CD4-positive, alpha-beta T cell treated with Interleukin-4 for 1 hour (primary cell): ENCODE measurements at places on chromosomes 5 and 9.

- DNase-seq = peak; percentile 79
These were observed 12.4 kb downstream of the TNFAIP8 start for GRCh38 chr5:119368238-119368630.

DNA sequence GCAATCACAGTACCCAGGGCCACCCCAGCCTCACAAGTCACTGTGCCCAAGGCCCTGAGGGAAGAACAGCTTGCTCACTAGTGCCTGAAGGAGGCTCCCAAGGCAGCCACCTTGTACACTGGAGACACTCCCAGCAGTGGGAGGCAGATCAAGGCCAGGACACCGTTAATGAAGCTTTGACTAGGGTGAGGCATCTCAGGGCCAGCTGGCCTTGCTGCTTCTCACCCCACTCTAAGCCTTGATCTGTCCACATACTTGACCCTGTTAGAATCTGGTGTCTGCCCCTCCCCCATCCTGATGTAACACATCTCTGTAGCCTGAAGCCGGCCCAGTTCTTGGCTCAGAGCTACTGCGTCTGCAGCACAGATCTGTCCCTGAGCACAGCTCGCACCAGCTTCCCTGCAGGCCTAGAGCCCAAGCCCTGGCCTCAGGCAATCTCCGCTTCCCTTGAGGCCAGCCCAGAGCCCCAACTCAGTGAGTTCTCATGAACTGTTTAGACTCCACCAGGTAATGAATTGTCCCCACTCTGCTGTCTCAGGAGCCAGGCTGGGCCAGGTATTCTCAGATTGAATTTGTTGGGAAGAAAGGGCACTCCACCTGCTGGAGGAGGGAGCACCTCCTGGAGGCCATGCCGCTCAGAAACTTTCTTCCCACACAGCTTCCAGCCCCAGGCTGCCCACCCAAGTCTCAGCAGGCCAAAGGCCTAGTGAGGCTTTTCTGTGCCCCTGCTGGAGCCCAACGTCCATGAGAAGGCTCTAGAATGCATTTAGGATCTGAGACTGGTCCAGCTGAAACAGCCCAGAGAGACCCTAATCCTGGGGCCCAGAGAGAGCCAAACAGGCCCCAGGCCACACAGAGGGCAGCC, 13.4 kb upstream of the JADE2 start:
- no peak for DNase-seq

GRCh38 chr9:4955836-4956235, 29.2 kb upstream of the JAK2 start:
- DNase-seq = no peak

DNA sequence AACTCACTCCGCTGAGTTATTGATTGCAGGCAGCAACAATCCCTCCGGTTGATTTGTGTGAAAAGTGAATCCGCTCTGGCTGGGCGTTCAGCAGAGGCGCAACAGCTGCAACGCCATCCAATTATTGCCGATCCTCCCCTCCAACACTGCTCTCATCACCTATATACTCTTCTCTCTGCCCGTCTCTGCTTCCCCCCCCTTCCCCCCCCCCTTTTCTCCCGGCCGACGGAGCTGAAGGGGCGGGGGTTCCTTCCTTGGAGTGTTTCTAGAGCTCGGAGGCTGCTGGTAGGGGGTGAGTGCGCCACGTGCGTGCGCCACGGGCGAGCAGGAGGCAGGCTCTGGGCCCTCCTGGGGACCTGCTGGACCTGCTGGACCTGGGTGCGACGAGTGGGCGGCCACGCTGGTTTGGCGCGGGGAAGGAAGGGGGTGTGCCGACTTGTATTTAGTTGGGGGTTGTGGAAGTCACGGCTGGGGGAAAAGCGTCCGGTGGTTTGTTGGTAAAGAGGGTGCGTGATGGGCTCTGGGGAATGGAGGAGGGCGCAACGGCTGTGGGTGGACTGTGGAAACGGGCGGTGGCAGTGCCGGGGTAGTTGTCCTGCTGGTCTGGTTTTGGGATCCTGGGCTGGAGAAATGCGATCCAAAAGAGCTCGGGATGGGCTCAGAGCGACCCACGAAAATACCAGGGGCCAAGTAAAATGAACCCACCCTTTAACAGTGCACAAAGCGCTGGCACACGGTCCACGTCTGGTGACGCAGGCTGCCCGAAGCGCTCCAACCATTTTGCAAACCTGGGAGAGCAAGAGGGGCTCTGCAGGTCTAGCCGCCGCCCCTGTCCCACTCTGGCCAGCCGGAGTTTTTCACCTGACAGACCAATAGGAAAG, 6.4 kb upstream of the MEF2C start:
- no peak for DNase-seq

DNA sequence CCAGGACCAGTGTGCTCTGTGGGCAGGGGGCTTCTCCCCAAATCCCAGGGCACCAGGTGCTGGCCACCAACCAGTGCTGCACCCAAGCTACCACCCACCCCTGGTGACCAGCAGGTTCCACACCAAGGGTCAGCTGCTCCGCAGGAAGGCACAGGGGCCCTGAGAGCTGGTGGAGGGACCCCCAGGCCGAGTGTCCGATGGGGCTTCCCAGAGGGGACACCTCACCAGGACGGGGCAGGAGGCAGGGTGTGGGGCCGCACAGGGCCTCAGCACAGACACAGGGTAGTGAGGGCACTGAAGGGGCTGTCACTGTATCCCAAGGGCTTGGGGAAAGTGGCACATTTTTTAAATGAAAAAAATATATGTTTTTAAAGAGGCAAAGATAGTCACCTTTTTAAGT, 18.1 kb downstream of the LCN9 start:
- no peak for DNase-seq

GRCh38 chr9:136020671-136021070, 59.5 kb upstream of the UBAC1 start:
- DNase-seq = no peak

DNA sequence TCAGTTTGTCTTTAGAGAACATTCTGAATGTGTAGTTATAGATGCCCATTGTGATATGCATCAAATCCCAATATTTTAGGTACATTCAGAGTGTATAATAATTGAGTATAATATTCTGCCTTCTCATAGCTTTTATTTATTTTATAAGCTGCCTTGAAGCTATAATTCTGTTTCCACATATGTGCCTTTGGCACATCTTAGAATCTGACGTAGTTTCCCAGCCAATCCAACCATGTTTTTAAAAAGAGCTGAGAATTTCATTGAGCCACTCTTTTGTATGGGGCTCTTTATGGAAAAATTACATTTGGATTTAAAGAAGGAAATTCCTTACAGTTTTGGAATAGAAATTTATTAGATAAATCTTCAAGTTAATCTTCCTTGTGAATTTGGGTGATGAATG, 65.4 kb downstream of the ADCY2 start:
- no peak for DNase-seq

DNA sequence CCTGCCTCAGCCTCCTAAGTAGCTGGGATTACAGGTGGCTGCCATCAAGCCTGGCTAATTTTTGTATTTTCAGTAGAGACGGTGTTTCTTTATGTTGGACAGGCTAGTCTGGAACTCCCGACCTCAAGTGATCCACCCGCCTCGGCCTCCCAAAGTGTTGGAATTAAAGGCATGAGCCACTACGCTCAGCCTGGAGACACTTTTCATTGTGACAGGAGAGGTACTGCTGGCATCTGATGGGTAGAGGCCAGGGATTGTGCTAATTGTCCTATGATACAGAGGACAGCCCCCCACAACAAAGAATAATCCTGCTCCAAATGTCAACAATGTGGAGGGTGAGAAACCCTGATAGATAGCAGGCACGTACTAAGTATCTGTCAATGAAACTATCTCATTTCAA, 91.3 kb upstream of the SLC25A48 start:
- no peak for DNase-seq

DNA sequence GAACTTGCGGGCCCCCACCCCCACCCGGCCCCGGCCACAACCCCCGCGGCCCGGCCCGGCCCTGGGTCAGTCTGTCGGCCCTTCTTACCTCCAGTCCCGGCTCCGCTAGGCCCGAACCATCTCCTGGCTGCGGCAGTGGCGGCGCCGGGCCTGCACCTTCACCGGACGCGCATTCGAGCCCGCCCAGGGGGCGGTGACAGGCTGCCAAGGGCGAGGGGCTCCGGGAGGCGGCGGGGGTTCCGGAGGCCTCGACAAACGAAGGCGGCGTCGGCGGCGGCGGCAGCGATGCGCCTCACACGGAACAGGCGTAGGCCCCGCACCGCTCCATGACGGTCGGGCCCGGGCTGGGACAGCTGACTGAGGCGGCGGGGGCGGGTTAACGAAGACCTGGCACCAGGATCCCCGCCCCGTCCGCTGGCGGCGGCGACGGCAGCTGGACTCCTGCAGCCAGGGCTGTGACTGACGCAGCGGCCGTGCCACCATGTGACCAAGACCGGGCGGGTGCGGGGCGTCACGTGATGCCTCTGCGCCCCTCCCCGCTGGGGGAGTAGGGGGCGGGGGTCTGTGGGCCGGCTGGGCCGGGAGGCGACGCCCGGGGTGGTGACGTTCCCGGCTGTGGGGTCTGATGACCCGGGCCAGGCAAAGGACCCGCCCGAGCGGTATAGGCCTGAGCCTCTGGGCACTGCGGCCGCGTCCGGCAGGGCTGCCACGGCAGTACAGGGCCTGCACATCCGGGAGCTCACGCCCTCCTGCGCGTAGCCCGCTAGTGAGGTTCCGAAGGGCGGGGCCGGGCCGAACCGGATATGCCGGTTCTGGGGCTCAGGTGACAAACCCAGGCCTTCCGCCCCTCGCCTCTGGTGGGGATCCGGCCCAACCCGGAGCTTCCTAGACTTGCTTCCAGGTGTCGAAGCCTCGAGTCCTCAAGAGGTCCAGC, at the start of gene AFF4:
Gene AFF4 (minus strand): TSS at position 464 of the 934 bp plus-strand sequence. CDS start 26,445 bp downstream, outside the sequence.
- DNase-seq = peak; percentile 91

DNA sequence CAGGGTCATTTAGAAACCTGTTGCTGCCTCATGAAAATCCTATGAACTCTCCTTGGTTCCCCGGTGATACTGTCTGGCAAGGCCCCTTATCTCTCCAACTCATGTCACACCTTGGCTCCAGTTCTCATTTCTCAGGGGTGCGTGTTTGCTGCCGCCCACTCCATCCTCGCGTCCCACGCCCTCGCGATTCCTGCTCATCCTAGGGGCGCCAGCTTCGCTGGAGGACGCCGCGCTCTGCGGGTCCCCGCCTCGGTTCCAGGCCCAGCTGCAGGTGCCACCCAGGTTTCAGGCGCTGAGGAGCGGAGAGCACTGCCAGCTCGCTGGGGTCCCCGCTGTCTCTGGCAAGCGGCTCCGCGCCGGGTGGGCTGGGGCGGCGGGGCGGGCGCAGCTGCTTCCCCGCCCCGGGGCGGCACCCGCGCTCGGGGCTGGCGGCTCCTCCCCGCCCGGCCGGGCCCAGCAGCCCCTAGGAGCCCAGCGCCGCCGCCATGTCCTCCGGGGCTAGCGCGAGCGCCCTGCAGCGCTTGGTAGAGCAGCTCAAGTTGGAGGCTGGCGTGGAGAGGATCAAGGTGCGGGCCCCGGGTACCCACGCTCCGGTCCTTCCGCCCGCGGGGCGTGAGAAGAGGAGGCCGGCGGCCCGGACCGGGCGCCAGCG, at the start of gene GNG10:
Gene GNG10 (plus strand): TSS at position 456 of the 652 bp plus-strand sequence. CDS start 30 bp downstream, at position 486.
- peak; percentile 59 for DNase-seq

- DNase-seq = no peak
These were observed 47.4 kb downstream of the MFAP3 start for GRCh38 chr5:154086146-154086545.

DNA sequence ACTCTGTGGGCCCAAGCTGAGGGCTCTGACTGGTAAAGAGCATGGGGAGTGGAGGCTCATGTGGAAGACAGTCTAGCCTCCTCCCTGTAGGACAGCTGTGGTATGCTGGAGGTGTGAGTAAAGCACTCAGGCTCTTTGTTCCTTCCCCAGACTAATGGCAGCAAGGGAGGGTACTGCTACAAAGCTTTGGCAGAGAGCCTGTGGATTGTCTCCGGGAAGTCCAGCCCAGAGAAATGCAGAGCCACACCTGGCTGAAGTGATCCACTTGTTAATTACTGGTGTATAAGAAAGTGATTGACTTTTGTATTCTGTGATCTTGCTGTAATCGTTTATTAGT, 161.7 kb downstream of the OXCT1 start:
- no peak for DNase-seq

DNA sequence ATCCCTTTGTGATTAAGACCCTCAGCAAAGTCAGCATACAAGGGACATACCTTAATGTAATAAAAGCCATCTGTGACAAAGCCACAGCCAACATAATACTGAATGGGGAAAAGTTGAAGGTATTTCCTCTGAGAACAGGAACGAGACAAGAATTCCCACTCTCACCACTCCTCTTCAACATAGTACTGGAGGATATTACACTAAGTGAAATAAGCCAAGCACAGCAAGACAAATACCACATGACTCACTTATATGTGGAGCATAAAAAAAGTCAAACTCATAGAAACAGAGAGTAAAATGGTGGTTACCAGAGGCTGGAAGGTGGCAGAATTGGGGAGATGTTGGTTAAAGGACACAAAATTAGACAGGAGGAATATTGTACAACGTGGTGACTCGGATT, 118.1 kb upstream of the NFIL3 start:
- no peak for DNase-seq

DNA sequence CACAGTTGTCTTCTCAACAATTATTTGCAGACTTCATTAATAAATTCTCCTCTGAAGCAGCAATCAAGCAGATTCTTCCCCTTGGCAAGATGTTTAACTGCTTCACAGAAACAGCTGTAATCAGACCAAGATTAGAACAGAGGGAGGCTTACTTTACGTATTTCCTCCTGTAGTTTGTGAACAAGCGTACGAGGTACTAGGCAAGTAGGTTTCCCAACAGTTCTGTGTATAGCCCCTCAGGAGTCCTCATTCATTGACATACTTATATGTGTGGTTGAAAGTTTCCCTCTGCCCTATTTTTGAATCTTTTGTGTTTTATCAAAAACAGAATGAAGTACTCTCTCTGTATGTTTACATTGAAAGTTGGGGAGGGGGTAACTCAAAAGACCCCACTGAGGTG, 128.0 kb downstream of the SPATA31D1 start:
- DNase-seq = no peak

DNA sequence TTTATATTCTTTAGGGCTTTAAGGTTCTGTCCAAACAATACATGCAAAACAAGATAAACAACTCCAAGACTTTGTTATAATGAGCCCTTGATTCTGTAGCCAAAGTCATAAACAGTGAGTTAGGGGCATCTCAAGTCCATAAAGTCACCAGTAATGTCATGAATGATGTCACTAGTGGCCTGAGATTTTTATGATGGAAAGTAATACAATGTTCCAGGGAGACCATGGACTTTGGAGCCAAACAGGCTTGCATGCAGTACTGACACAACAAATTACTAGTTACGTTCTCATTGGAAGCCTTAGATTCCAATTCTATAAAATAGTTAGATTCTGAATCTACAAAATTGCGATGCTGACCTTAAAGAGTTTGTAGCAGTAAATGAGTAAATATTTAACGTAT, 280.0 kb downstream of the HINT1 start:
- DNase-seq = no peak

DNA sequence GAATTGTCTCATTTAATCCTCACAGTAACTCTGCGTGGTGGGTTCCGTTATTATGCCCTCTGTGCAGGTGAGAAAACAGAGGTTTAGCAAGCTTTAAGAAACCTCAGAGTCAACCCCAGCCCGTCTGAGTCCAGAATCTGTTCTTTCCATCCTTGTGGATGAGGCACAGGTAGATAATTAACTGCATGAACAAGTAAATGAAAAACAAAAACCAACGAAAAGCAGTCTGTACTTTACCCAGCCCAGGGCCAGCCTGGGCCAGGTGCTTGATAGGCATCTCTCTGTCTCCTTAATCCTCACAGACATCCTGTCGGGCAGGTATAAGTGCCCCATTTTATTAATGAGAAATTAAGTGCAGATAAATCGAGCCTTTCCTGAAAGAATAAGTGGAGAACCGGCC, 25.3 kb upstream of the CXCL14 start:
- no peak for DNase-seq
